Stimulated activated CD8-positive, alpha-beta memory T cell treated with anti-CD3 and anti-CD28 coated beads, Interleukin-15, amount 100 ng/mL, for 24 hours (primary cell): ENCODE measurements at places on chromosomes 2 and 18.

DNA sequence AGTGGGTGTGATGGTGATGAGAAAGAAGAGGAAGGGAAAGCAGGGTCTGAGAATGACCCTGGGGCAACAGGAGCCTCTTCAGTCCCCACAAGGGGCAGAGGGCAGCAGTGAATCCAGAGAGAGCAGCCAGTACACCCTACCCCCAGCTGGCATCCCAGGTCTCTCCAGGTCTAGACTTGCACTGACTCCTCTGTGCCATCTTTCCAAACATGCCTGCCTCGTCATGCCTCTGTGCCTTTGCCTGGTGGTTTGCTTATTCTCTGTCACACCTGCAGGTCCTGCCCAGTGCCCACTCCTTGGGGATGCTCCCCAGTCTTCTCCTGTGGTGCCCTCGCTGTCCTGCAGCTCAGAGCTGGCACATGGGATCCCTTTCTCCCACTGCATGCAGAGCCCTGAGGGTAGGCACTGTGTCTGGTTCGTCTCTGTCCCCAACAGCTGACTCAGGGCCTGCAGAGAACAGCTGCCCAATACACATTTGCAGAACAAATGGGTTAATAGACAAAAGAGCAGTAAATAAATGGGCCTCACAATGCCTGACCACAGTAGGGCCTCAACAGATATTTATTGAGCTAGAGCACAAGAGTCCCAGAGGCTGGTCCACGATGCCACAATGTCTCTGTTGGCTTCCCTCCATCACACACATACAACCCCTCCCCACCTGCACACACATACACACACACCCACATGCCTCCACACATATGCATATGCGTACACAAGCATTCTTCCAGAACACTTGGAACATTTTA lies 89.8 kb downstream of the HS1BP3 start:
- DNase-seq = no peak

- DNase-seq = no peak
These were observed 131.6 kb downstream of the CDH2 start for GRCh38 chr18:28045176-28045810.

- no peak for DNase-seq
These were observed 108.5 kb upstream of the COL5A2 start for GRCh38 chr2:189287982-189288521.

DNA sequence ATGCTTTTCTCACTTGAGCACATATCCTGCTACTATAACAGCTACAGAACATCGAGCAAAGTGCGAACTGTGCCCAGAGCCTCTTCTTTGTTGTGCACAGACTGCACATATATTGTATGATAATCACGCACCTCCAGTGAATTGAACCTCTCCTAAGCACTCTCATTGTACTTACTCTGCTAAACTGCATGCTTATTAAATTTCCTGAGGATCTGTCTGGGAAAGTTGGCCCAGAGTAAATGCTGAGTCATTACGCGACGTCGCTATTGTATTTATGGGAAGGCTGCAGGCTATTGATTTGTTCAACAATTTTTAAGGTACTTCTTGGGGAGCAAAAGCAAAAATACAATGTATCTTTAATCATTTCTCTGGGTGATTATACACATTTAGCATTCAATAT lies 399.6 kb upstream of the DSEL start:
- DNase-seq = no peak

GRCh38 chr2:69389271-69389670 lies 2.2 kb upstream of the GFPT1 start:
- DNase-seq = no peak

DNA sequence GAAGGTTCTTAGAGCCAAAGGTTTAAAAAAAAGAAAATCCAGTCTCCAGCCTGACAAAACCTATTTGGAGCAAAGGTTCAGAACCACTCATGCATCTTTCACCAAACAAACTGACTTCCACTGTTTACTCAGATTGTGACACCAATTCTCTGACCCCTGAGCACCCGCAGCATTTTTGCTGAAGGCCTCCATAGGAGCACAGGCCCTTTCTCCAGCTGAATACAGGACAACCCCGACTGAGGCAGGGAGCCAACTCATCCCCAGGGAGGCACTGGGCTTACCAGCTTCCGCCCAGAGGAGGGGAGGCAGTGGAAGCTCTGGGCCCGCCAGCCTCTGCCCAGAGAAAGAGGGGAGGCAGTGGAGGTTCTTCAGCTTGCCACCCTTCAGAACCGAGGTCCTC lies 51.0 kb upstream of the CNGA3 start:
- DNase-seq = no peak

DNA sequence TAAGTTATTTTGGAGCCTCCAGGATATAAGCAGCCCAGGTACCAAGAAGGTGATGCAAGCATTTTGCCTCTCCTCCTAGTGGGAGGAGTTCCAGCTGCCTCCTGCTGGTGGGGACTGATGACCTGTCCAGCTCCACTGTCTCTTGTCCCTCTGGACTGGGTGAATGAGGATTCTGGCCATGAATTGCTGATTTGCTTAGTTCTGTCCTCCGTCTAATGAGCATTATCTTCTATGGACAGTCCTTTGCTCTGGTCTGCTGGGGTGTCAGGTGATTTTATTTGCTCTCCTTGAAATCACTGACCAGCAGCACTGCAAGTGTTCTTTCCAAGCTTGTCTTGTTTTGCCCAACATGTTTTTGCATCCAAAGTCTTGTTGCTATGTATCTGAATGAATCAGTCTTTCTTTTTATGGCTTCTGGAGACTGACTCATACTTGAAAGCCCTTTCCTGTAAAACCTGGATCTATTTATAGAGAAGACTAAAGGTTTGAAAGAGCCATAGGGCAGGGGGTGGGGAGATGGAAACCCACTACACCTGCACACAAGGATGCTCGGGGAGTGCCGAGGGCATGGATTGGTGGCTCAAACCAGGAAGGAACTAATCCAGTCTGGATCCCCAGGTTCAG lies 40.5 kb upstream of the EFHD1 start:
- no peak for DNase-seq

GRCh38 chr2:46657042-46657504 lies 177.7 kb downstream of the TMEM247 start:
- DNase-seq = no peak

GRCh38 chr2:10614939-10615338 lies 74.8 kb downstream of the NOL10 start:
- no peak for DNase-seq

- DNase-seq = no peak
These were observed 313.1 kb downstream of the PLCL1 start for GRCh38 chr2:198117406-198118041.

DNA sequence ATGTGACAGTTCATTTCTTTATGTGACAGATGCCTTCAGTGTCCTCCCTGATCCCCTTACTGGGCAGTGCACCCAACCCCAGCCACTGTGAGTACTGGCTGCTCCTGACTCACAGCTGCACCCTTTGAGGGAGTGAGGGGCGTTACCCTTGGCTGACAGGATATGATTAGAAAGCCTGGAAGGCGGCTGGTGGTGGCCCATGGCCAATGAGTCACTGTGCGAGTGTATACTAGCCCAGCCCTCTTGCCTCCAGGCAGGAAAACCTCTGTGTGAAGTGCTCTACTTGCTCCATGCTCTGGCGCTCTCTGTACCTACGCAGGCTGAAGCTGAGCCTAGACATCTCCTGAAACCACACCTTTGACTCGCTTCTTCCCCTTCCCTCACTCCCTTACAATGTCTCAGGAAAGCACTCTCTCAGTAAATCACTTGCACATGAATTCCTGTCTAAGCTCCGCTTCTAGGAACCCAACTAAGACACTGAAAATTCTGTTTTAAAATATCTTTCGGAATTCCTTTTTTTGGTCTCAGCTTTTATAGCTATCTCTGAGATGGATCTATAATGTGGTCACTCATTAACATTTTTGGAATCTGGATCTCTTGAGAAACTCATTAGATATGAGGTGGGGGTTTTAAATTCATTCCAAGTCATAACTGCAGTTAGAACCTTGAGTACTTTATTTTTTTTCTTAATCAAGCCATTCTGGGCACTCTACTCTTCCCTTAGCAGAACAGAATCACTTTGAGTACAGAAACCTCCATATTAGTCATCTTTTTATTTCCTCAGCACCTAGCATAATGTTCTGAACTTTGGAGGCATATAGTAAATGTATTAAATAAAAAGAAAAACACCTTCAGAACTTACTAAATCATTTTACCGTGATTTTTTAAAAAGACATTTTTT lies 25.3 kb upstream of the STAM2 start:
- DNase-seq = no peak

GRCh38 chr2:109129356-109129920 lies 433 bp downstream of the SH3RF3 start:
- no peak for DNase-seq

- no peak for DNase-seq
These were observed 36.5 kb downstream of the GPD2 start for GRCh38 chr2:156472686-156473085.

DNA sequence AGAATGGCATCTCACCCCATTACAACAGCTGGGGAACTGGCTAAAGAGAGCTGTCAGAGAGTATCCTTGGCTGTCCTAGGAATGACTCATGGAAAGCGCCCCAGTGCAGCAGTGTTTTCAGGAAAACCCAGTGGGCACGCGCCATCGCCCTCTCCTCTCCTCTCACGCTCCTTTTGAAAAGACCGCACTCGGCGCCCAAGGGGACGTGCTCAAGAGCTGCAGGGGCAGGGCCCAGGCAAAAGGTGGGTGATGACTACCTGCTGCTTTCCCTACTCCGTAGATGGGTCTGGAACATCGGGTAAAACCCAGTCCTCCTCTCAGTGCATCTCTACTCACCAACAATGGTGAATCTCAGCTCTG lies 68.1 kb downstream of the EMILIN2 start:
- DNase-seq = no peak

- no peak for DNase-seq
These were observed 48.4 kb upstream of the PIK3C3 start for GRCh38 chr18:41906528-41907146.

GRCh38 chr2:112869258-112869842 lies 32.8 kb upstream of the IL1B start:
- DNase-seq = no peak

DNA sequence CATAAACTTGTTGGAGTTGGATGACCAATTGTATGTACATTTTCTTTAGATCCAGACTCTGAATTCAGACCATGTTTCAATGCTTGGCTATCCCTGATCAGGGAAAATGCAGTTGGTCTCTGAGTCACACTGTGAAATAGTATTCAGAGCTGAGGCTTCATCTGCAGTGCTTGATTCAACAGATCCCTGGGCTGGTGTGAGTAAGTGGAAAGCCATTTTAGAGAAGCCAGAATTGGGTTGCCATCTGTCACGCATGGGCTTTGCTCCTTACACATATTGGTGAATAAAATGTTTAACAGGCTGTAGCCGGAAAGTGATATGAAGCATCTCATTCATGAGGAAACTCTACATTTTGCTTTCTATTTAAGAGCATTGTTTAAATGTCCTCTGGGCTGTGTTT lies 50.0 kb upstream of the ACYP2 start:
- DNase-seq = no peak

- no peak for DNase-seq
These were observed 133.9 kb downstream of the ATP9B start for GRCh38 chr18:79203017-79203605.

DNA sequence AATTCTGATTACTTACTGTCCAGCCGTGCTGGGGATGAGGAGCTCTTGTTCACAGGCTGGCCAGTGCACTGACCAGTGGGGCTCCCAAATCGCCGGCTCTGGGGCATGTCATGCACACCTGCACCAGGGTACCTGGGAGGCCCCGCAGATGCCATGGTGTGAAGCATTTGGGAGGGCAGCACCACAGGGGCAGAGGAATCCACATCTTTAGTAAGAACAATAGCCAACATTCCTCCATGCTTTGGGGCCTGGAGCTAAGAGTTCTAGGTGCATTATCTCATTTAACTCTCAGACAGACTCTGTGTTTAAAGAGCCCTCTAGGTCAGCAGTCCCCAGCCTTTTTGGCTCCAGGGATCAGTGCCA lies 104.2 kb downstream of the ACKR3 start:
- DNase-seq = no peak

DNA sequence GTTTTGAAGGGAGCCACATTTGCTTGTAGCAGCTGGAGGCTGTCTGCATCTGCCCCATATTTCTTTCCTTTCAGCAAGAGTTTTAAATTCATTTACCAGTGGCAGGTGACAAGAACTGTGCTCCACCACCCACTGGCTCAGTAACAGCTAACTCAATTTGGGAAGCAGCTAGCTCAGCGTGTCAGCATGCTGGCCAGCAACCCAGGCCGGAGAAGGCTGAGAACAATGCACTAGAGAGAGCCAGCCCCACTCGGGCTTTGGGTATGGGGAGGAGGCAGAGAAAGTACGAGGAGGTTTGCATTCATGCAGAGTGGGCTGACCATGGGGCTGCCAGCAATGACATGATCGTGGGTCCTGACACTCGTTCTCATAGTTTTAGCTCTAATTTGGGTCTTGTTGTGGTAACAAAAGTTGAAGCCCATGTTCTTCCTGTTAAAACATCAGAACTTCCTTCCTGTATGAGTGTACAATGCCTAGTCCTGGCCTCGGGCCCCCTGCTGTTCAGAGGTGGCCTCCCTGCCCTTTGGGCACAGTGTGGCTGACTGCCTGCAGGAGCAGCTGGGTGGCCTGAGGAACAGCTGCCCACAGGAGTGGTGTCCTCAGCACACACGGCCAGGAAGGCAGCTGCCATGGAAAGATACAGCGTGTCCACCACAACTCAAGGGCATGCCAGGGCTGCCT lies 23.0 kb downstream of the CDC42EP3 start:
- DNase-seq = no peak
